ENCODE measurements at places on chromosomes 3 and 15.

- no peak for DNase-seq
These were observed 10.5 kb upstream of the CCK start for GRCh38 chr3:42276141-42277132.

- no peak for DNase-seq
These were observed 389.6 kb downstream of the MFSD1 start for GRCh38 chr3:159191447-159191846.

DNA sequence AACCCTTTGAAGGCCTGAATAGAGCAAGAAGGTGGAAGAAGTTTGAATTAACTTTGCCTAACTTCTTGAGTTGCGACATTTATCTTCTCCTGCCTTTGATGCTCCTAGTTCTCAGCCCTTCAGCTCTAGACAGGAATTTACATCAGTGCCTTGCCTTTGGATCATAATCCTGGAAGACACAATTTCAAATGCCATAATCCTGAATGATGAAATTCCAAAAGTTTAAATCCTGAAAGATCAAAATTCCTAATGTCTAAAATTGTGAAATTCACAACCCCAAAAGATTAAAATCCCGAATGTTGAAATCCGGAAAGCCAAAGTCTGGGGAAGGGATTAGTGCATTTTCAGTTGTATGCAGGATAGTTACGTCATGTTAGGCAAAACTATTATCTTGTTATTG, 166.6 kb upstream of the PDZRN3 start:
- DNase-seq = no peak

DNA sequence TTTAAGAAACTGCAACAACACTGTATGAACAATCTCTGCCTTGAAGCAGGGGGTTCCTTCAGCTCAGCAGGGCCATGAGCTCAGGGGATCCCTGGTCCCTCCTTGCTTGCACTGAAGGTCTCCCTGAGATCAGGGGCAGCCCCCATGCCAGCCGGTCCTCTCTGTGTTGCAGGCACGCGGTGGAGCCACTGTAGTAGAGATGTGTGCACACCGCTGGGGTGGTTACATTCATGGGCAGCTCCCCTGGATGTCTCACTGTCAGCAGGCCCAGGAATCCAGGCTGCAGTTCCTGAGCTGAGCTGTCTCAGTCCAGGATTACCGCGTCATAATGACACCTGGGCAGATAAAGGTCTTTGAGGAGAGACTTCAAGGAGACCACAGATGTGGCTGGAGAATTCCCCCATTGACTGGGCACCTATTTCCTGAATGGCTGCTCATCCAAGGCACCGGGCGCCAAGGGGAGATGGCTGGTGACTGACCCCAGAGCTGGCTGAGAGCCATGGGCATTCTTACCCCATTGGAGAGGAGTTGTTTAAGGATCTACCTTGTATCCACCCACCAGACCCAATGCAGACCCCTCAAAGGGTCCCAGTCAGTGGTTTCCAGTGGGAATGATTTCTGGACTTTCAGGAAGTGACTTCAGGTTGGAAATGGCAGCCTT, 10.4 kb upstream of the KLF13 start:
- DNase-seq = no peak

DNA sequence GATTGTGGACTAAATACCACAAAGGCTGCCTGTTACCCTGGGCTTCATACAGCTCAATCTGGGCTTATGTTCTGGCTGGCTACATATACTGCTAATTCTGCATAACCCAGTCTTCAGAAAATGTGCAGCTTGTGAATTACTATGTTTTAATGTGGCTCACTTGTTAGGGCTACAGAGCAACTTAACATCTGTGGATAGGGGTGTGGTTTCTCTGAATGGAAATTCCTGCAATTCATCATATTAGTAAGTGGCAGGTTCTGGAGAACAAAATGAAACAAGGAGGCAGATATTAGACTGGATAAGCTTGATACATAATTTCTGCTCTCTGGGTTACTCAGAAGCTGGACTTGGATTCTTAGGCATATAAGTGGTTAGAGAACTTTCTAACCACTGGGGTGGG, 6.7 kb downstream of the TMEM202 start:
- DNase-seq = no peak

DNA sequence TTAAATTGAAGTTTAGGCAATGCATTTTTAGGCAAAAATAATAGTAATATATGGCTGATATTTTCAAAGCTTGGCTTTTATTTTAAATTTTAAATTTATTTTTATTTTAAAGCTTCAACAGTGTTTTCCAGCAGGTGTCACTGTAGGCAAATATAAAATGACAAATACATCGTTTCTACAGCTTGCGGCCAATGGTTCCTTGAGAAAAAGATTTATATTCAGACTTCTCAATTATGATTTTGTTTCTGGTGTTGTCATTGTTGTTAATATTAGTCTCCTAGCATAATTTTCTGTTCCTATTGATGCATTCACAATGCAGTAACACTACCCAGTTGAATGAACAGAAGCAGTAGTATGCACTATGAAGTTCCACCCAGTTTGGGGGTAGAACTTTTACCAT, 220.7 kb upstream of the DNAJC19 start:
- DNase-seq = no peak

DNA sequence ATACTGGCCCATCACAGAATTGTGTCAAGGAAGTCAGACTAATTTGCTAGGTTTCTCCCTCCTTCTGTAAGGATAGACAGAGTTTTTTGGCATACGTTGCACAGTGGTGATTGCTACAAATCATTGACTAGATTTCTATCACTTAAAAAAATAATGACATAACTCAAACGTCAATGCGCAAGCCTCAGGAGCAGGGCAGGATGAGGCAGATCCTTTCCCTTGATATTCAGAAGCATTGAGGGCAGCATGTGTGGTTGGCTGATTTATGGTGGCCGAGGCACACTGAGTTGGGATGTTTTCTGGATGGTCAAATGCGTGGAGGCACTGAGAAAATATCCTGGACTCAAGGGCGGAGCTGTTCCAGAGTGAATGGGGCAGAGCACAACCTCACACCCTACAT, 14.4 kb downstream of the THSD4 start:
- DNase-seq = no peak

- no peak for DNase-seq
These were observed 60.6 kb upstream of the GYG1 start for GRCh38 chr3:148930752-148931151.

DNA sequence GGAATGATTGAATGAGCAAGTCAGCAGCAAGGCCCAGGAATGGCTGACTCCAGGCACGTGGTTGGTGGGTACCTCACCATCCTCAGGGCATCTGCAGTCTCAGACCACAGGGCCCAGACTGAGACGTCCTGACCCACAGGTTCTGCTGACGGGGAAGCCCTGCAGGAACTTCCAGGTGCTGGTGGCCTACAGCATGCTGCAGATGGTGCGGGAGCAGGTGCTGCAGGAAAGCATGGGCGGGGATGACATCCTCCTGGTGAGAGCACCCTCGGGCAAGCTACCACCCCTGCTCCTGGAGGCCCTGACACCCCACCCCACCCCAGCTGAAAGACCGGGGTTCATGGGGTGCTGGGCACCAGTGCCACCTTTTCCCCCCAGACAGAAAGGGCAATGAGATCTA, 14.1 kb downstream of the TBC1D21 start:
- DNase-seq = no peak

DNA sequence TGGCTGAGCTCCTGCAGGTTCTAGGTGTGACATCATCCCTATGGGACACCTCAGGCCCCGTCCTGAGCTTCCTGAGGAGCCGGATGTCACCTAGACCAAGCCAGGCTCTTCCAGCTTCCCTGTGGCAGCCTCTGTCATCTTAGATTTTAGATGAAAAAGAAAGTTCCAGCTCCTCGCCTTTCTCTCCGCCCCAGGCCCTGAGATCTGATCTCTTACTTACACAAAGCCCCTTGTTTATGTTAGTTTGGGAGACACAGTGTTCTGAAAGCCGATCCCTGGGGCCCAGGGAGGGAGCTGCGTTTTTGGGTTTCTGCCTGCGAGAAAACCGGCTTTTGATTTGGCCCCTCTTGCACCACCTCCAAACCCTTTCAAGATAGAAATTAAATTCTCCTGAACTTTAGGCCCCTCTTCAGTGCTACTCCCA, 40.2 kb upstream of the FAM107A start:
- DNase-seq = no peak

DNA sequence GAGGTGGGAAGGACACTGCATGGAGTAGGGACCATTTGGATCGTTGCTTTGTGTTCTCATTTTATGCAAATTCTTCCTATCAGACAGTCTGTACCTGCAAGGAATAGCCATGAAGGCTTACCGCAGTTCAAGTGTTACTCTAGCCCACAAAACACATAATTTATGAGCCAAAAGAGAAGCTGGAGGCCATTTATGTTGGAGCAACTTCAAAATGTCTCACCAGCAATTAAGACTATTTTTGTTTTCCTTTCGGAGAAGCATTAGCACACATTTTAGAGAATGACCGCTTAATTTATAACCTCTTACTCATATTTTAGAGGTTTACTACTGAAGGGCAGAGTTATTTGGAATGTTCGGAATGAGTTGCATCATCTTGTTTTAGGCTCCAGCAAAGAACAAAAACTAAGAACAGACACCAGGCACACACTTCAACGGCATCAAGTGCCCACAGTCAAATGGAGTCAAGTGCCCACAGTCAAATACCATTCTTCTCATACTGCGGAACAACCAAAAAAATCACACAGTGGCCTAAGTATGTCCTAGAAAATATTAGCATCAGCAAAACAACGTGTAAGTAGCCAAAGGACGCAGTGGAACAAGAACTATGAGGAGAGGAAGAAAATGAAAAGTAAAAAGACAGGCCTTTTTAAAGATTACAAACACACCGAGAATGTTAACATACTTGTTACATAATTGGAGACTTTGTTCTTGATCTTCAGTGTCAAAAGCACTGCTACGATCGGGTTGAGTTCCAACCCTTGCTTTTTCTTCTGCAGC, 17.5 kb upstream of the GOLGA8J start:
- no peak for DNase-seq

DNA sequence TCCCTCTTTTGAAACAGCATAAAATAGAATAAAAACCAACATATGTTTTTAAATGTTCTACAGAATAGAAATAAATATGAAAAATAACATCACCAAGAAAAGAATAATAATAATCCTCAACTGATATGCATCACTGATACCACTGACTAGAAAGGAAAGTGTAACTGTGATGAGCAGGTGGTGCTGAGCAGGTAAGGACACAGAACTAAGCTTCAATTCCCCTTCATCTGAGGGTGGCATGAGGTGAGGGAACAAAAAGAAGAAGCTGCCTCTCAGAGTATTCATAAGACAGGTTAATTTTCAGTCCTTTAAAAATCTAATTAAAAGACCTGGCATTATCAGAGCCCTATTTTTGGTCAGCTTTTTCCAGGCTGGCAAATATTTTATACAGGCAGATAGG, 216.3 kb downstream of the PLCH1 start:
- no peak for DNase-seq

- no peak for DNase-seq
These were observed 757 bp downstream of the VWA5B2 start for GRCh38 chr3:184230081-184230602.

- no peak for DNase-seq
These were observed 296 bp downstream of the TPRA1 start for GRCh38 chr3:127590282-127590592.

DNA sequence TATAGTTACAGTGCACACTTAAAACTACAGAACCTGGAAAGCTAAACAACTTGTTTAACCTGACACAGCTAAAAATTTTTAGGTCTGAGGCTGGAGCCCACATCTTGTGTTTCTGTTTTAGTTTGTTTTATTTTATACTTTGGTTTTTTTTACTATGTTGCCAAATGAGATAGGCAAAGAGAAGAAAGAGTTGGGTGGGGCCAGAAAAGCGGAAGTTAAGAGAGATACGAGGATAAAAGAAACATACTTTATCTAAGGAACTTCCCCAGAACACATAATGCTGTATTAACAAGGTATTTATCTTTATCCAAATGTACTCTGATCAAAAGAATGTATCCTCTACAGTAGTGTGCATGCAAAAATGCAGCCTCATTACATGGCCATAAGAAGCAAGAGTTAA, 1145.7 kb downstream of the EPHA3 start:
- DNase-seq = no peak

DNA sequence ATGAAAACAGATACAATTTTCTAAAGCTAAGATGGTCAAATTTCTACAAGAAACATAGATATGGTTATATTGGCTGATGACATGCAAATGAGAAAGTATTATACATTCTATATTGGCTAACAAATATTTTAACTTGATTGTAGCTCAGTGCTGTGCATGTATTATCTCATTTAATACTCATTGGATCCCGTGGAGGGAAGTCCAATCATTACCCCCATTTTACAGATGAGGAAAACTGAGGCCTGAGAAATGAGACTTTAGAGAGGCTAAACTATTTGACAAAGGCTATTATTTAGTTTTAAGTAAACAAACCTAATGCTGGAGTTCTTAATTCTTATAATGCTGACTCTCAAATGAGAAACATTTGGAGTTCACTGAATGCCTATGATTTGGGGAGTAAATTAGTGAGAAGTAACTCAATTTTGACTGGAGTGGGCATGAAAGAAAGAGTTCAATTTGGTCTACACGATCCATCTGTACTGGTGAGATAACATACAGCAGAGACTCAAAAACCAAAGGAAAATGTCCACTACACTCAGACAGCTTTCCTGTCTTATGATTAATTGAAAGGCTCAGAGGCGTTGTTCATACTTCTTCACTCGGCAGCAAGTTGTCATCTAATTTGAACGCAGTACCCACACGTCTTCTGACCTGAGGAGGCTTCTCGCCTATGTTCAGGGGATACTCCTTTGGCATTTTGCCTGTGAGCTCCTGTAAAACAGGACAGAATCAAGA, 72.2 kb upstream of the LMOD3 start:
- no peak for DNase-seq

DNA sequence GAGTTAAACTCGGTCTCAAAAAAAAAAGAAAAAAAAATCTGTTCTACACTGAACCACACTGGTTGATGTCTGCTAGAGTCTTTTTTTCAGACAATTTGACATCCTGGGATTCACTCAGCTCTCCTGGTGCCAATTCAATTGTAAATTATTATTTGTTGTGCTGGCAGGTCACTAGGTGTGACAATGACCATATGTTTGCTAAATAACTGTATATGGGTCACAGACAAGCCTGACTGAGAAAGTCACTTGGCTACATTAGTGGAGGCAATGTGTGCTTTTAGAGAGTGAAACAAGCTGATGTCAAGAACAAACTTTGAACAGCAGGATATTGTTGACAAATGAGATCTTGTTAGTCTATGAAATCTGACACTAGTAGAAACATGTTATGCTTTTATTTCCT, 1379.1 kb downstream of the ZPLD1 start:
- no peak for DNase-seq

GRCh38 chr15:43239732-43240491, 19.1 kb upstream of the EPB42 start:
- no peak for DNase-seq

DNA sequence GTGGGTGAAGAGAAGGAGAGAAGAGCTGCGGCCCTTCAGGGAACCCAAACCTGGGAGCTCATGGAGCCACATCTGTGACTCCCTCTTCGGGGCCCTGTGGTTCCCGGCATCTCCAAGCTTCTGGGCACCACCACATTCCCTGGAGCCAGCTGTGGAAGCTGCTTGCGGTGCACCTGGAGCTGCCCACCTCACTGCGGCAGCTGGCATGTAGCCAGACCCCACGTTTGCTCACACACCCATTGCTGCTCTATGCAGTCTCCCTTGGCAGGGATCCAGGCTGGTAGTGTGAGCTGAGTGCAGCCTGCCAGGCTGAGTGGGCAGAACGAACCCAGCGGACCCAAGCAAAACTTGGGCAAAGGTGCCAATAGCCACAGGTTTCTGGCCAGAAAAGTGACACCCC, 16.8 kb upstream of the PLA2G4E start:
- no peak for DNase-seq

- DNase-seq = no peak
These were observed 46.7 kb downstream of the MCF2L2 start for GRCh38 chr3:183381673-183382072.

GRCh38 chr15:68550498-68551295, 28.1 kb upstream of the CORO2B start:
- no peak for DNase-seq
